Stimulated activated CD8-positive, alpha-beta memory T cell treated with anti-CD3 and anti-CD28 coated beads, Interleukin-4, amount 100 ng/mL, for 1 hour (primary cell): ENCODE measurements at places on chromosomes 12 and 14.

DNA sequence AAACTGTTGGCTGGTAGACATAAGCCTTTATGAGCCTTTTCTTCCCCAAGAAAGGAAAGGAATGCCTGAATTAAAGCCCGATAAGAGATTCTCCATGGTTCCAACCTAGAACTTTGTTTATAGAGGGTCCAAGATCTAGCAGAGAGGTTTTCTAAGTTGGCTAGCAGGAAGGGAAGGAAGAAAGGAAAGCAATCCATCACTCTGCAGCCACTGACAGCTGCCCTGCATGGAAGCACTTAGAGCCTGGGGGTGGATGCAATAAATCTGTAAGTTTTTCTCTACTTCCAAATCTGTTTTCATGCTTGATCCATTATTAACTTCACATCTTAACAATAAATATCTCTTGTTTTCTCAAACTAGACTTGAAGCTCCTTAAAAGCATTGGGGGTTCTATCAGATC lies 224.4 kb downstream of the KSR2 start:
- DNase-seq: no peak

DNA sequence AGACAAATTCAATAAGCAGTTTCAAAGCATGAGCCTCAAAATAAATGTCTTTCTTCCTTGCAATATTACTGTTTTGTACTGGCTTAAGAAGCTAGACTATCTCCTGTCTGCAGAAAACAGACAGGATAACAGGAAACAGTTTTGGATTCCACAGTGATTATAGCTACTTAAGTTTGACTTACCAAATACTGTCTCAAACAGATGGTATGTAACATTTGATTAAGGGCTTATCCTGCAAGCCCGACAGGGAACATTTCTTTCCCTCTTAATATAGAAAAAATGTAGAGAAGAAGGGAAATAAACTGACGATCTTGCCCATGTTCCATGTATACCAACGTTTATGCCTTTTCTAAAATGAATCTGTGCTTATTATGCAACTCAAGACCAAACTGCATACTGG lies 179.9 kb upstream of the EEA1 start:
- DNase-seq: no peak

DNA sequence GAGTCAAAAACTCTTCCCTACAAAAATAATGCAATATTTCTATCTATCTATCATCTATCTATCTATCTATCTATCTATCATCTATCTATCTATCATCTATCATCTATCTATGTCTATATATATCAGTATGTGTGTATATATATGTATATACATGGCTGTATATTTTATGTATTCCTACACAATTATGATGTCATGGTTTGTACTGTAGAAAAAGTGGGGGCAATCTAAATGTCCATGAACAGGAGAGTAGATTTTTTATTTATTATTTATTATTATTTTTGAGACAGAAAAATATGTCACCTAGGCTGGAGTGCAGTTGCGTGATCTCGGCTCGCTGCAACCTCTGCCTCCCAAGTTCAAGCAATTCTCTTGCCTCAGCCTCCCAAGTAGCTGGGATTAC lies 45.6 kb upstream of the BICD1 start:
- DNase-seq: no peak

DNA sequence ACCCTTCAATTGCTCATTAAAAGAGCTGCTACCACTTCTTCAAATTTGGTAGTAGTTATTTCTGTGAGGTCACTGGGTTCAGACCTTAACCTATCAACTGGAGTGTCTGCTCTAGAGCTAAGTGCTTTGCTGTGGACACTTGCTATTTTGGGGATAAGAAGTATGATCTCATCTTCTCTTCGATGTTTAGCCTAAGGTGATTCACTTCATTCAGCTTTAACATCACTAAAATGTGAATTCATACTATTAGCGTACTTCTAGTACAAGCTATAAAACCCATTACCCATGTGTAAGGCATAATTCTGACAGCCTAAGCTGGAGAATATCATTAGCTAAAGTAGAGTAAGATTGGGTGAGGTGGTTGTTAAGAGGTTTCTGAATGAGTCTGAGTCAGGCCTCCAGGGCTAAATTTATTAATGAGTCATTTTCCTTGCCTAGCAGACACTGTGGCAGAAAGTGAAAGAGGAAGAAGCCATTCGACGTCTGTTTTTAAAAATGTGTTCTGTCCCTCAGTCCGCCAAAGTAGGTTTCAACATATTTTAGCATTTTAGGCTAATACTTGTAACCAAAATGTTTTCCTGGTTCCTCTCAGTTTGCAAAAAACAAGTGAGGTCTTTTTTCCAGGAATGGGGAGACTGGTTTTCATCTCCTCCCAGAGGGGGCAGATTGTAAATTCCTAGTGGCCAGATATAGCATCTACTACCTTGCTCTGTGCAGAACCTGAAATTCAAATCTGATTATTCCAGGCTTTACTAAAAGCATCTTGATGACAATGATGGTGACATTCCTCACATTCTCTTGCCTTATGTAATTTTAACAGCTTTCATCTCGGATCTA lies 103.6 kb downstream of the SSPN start:
- no peak for DNase-seq

DNA sequence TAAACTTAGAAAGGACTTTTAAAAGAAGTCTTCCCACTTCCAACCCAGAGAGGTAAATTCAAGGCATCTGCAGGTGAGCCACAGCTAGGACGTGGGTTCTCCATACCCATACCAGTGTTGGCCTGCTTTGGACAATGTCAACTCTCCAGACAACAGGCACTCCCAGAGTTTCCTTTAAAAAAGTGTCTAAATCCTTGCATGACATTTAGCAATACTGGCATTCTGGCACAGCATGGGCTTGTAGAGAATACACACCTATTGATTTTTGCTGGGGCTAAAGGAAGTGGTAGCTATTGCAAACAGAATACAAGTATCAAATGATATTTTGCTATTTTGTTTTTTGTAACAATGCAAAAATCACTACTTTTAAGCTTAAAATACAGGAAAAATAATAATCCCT lies 25.8 kb upstream of the DICER1 start:
- no peak for DNase-seq

DNA sequence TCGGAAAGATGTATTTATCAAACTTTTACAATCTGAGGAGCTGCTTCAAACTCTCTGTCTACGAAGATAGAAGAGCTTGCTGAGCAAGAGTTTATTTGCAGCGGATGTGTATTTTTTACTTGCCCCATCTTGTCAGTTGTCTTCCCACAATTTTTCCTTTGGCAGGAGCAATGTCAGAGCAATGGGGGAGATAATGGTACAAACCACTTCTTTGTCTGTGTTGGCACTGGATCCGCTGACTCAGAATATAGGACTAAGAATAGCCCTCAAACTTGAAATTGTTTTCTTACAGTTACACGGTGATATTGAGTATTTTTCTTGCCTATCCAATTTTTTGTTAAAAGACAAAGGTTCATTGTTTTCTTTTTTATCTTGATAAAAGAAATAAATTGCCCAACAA lies 27.6 kb downstream of the HELB start:
- no peak for DNase-seq

DNA sequence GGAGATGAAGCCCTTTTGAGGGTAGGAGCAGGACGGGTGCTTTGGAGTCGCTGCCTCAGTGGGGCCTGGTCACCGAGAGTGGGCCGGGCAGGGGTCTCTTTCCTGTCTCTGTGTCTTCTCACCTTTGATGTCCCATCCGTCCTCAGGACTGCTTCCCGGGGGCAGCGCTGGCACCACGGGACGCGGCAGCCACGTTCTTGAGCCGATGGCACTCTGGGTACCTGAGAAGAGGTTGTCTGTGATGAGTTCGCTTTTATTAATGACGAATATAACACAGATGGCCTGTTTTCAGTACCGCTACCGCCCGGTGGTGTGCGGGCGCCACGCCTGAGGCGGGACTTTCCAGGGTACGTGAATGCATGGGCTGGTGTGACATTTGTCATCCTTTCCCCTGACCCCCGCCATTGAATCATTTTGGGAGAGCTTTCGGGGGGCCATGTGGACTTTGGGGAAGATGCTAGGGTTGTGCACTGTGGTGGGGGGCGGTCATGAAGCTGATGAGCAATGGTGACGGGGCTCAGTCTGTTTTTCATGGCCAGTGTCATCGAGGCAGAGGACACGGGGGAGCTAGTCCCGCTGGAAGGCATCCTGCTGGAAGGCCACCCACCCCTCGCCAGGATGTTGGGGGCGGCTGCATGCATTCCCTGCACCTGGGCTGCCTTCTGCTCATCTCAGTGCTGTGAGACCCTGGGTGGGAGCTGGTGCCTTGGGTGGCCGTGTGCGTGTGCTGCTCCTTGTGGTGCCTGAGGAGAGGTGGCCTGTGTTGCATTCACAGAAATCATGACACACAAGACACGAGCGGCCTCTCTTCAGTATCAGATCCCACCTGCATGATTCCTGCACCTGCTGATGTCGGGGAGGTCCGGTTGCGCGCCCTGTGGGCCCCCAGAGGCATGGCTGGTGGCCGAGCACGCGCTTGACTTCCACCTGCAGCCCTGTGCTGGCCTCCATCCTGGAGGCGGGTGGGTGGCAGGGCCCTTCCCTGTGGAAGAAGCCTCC lies 162.5 kb upstream of the RTL1 start:
- DNase-seq: no peak

GRCh38 chr12:38850461-38850860 lies 54.9 kb downstream of the CPNE8 start:
- DNase-seq: no peak

DNA sequence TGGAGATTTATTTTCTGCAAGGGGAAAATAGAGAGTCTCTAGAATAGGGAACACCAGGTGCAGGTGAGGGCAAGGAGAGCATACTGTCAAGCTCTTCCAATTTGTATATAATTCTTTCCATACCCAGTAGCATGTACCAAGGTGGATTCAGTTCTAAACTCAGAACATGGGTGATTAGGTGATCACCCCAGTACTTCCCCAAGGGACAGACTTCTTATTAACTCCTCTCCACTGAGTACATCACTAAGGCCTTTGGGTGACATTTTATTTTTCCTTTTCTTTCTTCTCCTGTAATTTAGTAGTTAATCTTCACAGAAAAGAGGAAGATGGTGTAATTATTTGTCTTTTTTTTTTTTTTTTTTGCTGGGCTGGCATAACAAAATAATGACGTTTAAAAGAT lies 54.2 kb downstream of the DIP2B start:
- DNase-seq: no peak

- no peak for DNase-seq
These were observed 76.3 kb downstream of the ANO2 start for GRCh38 chr12:5868625-5869295.

DNA sequence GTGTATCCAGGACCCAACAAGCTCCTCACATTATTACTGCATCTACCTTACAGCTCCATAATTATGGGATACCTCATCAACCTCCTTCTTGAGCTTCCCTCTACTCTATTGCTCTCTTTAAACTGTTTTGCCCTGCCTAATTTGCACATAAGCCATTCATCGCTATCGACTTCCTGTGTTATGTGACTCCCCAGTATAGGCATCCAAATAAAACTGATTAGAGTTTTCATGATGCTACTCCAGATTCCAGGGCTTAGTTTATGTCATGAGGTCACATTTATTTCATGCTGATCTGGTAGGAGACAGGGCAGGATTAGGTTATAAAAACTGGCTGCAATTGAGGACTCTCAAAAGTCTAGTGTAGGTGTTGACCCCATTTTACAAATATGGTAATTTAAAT lies 569.9 kb upstream of the MGAT4C start:
- DNase-seq: no peak

DNA sequence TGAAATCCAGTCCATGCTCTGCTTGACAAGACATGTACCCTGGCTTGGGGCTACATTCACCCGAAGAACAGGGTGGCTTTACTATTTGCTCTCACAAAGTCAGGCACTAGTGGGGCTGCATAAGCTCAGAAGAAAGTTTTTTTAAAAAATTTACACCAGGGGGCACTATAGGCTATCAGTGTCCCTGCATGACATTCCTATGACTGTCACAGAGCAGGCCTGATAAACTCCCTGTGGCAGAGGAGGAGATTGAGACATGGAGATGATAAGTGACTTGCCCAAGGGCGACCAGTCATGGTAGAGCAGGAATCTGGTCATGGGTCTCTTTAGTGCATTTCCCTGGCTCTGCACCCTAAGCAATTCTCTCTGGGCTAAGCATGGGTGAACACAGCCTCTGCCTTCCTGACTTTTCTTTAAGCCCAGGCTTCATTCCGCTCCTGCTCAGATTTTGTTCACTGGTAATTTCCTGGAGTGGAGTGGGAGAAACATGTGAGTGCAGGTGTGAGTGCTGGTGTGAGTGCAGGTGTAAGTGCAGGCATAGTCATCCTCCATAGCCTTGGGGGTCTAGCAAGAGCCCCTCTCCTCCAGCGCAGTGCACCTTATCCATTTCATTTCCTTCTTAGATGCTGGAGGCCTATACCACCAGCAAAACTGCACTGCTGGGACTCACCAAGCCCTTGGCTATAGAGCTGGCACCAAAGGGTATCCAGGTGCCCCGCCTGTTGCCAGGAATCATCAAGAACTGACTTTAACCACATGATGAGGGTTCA lies 91.6 kb downstream of the DHRS2 start:
- DNase-seq: no peak

GRCh38 chr12:46516933-46517578 lies 144.5 kb upstream of the SLC38A2 start:
- DNase-seq: no peak

- no peak for DNase-seq
These were observed 142.5 kb upstream of the ARID2 start for GRCh38 chr12:45587012-45587411.

DNA sequence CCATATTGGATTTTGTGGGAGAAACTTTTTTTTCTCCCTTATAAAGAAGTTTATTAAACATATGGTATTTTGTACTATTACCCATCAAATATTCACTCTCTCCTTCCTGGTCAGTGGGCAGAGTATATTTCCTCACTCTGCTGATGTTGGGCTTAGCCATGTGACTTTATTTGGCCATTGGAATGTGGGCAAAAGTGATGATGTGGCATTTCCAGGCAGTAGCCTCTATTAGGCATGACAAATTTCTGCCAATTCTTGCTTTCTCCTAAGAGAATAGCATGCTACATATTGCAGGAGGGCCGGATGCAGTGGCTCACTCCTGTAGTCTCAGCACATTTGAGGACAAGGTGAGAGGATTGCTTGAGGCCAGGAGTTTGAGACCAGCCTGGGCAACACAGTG lies 24.4 kb upstream of the WSCD2 start:
- DNase-seq: no peak

DNA sequence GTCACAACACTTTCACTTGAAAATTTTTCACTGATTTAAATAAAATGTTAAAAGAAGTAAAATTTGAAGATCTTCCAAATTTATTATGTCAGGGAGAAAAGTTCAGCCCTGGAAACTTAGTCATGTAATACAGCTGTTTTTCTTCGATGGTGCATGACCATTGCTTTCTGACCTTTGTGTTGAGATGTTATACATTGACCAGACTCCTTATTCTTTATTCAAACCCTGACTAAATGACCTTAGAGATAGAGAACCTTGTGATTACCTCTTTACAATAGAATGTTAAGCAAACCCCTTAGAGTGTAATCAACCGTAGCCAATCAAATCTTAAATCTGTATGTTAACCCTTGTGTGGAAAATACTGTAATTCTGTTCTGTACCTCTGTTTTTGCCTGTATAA lies 34.5 kb downstream of the PLCZ1 start:
- DNase-seq: no peak

DNA sequence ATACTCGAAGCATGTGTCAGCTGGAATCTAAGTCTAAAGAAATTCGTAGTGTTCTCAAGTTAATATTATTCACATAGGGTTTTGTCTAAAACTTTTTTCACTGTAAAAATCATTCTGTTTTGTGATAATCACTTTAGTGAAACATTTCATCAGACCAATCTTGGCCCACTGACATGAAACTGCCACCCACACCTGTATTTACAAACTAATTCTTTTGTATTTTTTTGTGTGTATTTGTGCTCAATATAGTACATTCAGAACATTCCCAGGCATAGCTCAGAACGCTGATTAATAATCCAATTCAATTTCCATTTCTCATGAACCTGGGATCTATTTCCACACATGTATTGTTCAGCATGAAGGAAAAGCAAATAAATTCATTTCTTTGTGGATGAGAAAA lies 191.7 kb downstream of the RASSF9 start:
- DNase-seq: no peak
